Heart left ventricle (tissue), 16 donors: ENCODE measurements at places on chromosomes 16 and 17. TPM values are rescaled to one million over a fixed set of nuclear protein-coding genes. Genes with fewer than 3 reads are reported as not detected.

KRT26 gene
- total RNA-seq: not detected

ANKRD40CL gene
- not detected for total RNA-seq

NHLRC4 gene
- 0.67 TPM for total RNA-seq

RNF43 gene
- 7.5 TPM for total RNA-seq
